ENCODE measurements at places on chromosomes 12 and 14.

- no peak for DNase-seq
Measured at GRCh38 chr12:7441216-7441615, 2.7 kb downstream of the CD163L1 start.

DNA sequence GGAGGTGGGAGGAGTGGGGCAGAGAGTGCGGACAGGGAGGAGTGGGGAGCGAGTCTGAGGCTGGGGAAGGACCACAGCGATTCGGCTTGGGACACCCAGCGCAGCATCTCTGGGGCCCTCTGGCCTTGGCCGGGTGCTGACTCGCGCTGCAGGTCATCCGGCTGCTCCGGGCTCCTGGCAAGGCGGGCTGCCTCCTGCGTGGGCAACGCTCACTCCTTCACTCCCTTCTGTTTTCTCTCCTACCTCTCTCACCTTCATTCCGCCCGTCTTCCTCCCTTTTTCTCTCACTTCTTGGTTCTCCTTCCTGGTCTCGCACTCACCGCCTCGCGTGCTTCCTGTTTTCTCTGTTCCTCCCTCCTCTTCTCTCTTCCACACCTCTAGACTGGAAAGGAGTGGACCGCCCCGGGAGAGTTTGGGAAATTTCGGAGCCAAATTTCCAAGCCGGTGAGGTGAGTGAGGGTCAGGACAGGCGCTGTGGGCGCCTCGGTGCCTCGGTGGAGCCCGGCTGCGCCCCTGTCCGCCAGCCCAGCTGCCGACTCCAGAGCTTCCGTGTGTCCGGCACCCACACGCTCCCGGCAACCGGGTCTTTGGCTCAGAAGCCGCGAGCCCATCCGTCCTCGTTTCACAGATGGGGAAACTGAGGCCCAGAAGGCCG lies 86.7 kb downstream of the B4GALNT3 start:
- DNase-seq, result no peak

GRCh38 chr12:75814851-75815754 lies 216.5 kb downstream of the PHLDA1 start:
- no peak for DNase-seq

DNA sequence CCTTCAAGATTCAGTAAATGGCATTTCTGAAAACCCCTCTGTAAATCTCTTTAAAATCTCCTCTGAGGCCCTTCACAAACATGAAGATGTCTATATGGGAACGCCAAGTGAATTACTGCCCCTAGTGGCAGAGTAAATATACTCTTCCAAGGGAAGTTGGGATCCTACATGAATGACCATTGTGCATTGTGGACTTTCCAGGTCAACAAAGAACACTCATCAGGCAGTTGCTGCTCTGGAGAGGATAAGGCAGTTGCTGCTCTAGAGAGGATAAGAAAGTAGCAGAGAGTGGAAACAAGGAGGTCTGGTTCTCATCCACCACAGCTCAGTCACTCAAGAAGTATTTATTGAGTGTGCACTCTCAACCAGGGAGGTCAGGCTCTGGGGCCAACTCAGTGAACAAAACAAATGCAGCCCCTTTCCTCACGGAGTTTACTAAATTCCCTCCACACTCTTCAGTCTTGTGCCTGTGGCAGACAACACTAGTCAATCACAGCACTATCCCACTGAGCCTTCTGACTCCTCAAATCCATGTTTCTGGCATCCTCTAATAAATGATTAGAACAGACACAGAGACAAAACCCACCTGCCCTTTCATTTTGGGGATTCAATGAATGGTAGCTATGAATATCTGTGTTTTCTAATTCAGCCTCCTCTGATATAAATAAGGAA lies 52.9 kb downstream of the SVOP start:
- DNase-seq, result no peak

DNA sequence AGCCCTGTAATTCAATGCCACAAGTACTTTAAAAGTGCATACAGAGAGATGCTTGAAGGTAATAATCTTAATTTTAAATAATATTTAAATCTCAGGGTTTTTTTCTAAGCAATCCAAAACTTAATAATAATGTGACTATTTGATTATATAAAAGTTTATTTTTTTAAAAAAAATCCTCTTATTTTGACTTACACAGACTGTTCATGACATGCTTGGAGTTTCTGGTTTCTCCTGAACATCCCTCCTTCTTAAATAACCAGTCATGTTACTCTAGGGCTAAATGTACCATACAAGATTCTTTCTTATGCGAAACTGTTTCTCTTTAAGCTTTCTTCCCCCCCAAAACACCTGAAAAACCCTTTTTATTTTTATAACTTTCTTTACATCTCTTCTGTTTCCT lies 58.2 kb upstream of the SLC2A13 start:
- DNase-seq, result no peak

- DNase-seq, result no peak
Measured at GRCh38 chr12:113582521-113583218, 111.0 kb upstream of the LHX5 start.

Data from stimulated activated CD8-positive, alpha-beta memory T cell treated with anti-CD3 and anti-CD28 coated beads, Interleukin-7, amount 100 ng/mL, for 24 hours (primary cell).